ENCODE measurements at places on chromosomes 2 and 18. TPM values are rescaled to one million over a fixed set of nuclear protein-coding genes. Genes with fewer than 3 reads are reported as not detected.

DNA sequence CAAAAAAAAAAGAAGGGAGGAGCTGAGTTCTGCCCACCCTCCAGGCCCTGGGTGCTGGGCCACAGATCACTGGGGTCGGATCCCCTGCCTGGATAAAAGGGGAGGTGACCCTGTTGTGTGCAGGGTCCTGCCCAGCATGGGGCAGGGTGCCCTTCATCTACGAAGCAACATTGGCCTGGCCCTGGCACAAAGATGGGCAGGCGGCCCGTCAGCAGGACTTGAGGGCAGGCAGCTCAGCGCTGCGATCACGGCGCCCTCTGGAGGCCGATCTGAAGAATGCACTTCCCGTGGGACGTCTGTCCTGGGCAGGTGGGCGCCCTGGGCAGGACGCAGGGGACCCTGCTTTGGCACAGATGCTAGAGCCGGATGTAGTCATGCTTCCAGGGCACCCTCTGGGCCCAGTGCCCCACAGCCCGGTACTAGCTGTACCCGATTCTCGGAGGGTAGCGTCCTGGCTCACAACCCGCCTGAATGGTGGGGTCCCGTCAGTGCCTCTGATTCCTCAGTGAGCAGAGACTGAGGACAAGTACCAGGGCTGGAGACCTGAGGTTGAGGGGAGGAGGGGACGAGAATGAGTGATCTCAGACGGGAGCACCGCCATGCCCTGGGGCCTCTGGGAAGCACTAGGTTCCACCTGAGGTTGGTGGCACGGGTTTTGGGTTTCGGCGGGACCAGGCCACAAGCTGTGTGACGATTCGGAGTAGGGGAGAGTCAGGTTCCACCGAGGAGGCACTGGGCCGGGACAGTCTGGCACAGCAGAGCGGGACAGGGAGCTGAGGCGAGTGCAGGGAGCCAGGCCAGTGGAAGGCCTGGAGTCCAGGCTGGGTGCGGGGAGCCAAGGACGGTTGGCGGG lies 18.0 kb downstream of the ARID5A start:
- peak; percentile 87 for DNase-seq

DNA sequence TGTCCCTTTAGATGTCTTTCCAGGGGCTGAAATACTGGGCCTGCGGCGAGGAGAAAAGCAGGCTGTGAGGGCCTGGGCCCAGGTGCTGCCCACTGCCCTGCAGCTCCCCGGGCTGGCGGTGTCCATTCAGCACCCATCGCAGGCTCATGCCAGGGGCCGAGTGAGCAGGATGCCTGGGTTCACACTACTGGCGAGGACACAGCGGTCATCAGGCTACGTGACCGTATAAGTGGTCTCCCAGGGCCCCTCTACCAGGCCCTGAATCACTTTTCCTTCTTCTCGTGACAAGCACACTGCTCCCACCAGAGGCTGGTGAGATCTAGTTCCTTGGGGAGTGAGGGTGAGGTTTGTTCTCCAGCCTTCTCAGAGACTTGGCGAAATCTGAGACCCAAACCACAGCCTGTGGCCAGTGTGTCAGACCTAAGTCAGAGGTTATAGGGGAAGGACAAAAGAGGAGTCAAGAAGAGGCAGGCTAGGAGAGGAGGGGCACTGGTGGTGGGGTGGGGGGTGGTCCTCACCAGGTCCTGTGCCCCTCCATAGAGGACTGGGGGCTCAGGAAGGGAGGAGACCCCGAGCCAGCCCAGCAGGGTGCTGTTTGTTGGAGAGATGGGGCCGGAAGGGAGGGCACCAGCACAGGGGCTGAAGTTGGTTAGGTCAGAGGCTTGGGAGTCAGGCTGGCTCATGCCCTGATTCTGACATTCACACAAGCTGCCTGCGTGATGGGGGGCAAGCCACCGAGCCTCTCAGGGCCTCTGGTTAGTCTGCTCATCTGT lies 6.6 kb upstream of the SEMA4C start:
- DNase-seq, result no peak

GRCh38 chr2:189763908-189764661 lies 1.5 kb upstream of the OSGEPL1 start:
- no peak for DNase-seq

The HOXD12 gene
- total RNA-seq, result not detected

The SCN1A gene
- total RNA-seq, result not detected

The FAP gene
- total RNA-seq, result 28.6 TPM

DNA sequence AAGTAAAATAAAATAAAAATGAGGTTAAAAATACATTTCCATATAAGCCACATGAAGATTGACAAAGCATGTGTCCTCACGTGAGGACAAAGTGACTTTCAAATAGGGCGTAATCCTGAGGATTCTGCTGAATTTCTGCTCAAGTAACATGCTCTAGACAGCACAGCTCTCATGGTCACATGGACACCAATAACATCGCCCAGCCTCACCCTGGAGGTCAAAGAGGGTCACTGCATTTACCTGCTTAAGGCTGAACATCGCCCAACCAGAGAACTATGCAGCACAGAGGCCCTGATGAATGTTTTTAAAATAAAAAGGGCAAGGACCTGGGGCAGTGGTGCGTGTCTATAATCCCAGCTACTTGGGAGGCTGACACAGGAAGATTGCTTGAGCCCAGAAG lies 30.2 kb downstream of the TGFBRAP1 start:
- no peak for DNase-seq

- DNase-seq, result no peak
Observed at GRCh38 chr2:70541481-70542020, 12.1 kb downstream of the TGFA start.

DNA sequence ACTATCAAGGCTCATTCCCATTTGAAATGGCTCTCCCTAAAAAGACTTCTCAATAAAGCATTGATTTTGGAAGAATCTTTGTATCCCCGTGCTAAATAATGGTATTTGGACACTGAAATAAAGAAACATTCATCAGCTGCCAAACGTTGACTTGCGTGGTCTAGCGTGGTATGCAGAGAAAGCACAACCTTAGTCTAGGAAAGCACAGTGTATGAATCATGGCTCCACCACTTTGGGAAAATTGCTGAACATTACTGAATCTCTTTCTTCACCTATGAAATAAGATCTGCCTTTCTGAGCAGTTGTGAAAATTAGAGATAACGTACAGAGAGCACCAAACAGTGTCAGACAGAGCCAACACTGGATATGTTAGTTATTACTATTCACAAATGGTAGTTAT lies 353.9 kb downstream of the SS18 start:
- no peak for DNase-seq

- no peak for DNase-seq
Observed at GRCh38 chr2:88147145-88147544, 19.3 kb upstream of the FABP1 start.

DNA sequence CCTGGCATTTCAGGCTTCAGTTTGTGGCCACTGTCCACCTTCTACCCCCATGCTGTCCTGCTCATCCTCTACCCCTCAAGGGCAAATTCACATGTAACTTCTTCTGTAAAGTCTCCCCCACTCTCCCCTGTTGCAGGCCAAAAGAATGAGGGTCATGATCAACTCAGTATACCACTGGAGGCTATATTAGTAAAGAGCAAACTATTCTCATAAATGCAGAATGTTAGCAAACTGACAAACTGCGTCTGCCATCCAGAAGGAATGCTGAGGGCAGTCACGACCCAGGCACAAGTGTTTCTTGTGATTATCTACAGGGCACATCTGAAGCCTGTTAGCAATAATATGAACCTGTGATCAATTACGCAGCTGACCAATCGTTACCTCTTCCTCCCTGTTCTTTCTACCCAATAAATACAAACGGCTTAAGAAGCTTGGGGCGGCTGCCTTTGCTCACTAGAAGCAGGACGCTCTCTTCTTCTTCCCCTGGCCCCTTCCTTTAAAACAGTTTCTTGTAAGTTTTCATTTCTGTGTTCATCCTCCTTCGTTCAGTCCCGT lies 58.3 kb downstream of the SEPTIN10 start:
- no peak for DNase-seq

- no peak for DNase-seq
Observed at GRCh38 chr18:27966881-27967280, 210.0 kb downstream of the CDH2 start.

All from aorta (tissue), 5 donors.